Left forelimb (tissue), 1 donor: ENCODE measurements at places on chromosomes 13 and 19.
A peak's percentile ranks its signal among the peaks of the same experiment; 100 is the strongest.

- peak; percentile 83 for DNase-seq
Observed at GRCh38 chr19:38003438-38004185, 96.6 kb downstream of the SIPA1L3 start.

GRCh38 chr13:77326905-77327604 is at the start of gene MYCBP2:
TSS of gene MYCBP2 (minus strand) at chr13:77327094. CDS start at chr13:77326775, 319 bp downstream.
- DNase-seq: peak; percentile 98

DNA sequence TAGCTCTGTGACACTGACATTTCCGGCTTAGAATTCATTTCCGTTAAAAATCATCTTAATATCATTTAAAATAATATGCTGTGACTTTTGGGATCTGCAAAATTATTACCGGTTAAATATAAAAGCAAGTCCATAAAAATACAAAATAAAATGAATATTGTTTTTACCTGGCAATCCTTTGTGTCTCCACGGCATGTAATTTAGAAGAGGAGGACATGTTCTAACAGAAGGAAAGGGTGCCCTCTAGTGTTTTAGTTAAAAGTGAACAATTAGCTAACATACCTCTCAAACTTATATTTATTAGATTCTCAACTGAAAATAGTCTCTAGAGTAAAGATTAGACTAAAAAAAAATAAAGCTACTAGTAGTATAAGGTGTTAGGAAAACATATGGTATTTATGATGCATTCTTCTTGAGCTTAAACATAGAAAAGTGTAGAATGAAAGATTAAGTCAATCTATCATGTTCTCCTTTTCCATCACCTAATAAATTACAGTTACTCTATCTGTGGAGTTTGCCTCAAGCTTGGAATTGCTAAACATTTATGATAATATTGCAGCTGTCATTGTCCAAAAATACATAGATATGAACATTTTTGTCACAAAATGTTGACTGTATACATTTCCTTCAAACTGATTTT is 676.7 kb upstream of the SPRY2 start:
- DNase-seq: no peak

DNA sequence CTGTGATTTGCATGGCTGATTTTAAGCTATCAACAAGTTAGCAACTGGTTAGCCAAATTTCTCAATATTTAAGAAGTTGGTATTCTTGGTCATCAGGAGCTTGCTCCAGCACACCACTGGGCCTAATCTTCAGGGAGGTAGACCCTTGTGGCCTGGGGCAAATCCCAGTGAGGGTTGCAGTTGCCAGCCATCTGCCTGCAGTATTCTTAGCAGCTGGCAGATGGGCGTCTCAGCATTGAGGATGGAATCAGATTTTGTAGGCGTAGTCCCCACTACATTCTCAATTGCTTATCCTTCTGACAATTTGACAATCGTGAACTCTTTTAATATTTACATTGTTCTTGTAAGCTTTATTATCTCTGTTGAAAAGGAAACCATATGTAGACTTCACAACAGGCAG is 1266.2 kb downstream of the SLITRK5 start:
- DNase-seq: no peak

DNA sequence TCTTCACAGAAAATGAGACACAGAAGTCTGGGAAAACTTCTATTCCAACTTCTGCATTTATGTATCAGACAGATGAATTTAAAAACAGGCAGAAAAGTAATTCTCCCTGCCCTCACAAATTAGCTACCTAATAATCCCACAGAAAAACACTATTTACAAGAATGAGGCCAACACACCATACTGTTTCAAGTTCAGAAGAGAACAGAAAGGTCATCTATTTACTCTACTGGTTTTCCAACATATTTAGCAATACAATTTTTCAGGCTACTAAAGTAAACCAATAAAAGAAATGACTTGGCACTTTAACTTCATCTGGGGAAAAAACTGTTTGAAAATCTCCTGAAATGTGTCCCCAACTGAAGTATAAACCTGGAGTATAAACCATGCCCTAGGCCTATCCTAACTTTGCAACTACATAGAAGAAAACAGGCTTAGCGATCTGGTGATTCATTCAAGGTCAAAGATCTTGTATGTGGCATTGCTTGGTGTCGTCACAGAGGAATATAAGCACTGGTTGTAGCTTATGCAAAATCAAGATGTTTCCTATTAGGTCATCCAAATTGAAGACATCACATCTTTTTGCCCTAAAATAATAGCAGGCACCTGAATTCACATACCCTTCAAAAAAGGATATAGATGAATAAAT is 20.1 kb upstream of the EBPL start:
- no peak for DNase-seq

DNA sequence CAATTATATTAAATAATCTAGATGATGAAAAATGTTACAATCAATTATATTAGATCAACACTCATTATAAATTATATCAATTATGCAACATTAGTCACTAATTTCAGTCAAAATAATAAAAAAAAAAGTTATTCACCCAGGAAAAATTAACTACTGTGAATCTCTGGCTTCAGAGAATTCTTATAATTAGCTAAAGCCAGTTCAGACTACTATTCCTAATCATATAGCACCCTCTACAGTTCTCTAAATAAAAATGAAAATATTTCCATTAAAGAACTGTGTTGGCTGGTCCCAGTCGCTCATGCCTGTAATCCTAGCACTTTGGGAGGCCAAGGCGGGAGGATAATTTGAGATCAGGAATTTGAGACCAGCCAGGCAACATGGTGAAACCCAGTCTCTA is 33.0 kb downstream of the XPO4 start:
- no peak for DNase-seq

- no peak for DNase-seq
Observed at GRCh38 chr13:27353166-27353583, 71.2 kb upstream of the GTF3A start.

- no peak for DNase-seq
Observed at GRCh38 chr19:17127671-17128070, 52.1 kb downstream of the MYO9B start.

GRCh38 chr19:34126966-34127365 is 45.3 kb upstream of the LSM14A start:
- no peak for DNase-seq

DNA sequence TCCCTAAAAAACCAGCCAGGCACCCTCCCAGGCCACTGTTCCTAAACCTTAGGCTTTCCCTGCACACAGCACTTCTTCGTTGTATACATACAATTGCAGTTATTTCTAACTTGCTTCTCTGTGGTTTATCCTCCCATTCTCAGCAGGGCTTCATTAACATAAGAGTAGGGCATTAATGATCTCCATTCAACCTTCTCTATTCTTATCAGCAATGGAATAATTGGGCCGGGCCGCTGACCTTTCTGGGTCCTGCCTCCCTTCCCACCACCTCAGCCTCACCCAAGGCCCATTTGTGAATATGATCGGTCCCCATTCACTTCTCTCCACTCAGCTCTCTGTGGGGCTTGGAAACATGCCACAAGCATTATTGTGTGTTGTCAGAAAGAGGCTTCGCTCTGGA is 184.2 kb downstream of the SUCLA2 start:
- DNase-seq: no peak
